ENCODE measurements at places on chromosomes 2 and 18.

DNA sequence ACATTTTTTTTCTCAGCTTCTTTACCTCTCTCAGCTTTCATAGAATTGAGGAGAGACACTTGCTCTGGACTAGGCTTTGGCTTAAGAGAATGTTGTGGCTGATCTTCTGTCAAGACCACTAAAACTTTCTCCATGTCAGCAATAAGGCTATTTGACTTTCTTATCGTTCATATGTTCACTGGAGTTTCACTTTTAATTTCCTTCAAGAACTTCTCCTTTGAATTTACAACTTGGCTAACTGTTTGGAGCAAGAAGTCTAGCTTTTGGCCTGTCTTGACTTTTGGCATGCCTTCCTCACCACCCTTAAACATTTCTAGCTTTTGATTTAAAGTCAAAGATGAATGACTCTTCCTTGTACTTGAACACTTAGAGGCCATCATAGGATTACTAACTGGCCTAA lies 104.4 kb upstream of the SLC39A10 start:
- no peak for DNase-seq

DNA sequence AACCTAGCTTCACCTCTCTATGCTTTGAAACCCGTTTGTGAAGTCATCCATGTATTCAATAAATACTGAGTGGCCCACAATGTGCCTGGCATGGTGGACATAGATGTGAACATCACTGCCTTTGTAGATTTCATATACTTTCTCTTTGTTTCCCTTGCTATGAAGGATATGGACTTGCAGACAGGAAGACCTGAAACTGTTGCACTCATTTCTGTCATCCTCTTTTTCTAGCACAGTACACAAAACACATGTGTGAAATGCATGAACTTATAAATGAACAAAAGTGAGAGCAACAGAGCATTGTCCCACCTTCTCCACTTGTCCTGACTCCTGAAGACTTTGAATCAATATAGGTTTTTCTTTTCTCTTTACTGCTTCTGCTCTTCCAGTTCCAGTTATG lies 249.4 kb upstream of the LINC00305 start:
- DNase-seq, result no peak

DNA sequence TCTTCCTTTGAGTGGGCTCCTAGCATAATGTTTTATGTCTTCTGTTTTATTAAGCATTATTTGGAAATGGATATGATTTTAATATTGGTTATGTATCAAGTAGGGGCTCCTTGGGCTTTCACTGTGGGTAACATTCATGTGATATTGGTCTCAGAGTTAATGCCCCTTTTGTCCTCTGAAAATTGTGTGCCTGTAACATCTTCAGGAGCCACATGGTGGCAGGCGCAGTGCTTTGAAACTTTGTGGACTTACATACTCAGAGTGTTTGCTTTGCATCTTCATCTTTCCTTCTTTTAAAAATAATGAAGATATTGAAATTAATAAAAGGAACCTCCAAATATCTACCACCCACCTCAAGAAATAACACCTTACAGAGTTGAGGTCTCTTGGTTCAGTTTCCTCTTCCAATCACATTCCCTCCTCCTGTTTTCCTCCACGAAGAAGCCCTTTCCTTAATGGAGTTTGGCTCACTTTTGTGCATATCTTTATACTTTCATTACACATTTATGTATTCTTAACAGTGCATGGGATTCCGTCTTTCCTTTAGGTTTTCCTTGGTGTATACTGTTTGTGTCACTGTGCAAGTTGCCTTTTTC lies 73.5 kb downstream of the LIMS1 start:
- no peak for DNase-seq

- no peak for DNase-seq
Observed at GRCh38 chr2:151946250-151946884, 118.1 kb upstream of the ARL5A start.

GRCh38 chr2:28751956-28752630 lies 463 bp downstream of the PPP1CB start:
- no peak for DNase-seq

DNA sequence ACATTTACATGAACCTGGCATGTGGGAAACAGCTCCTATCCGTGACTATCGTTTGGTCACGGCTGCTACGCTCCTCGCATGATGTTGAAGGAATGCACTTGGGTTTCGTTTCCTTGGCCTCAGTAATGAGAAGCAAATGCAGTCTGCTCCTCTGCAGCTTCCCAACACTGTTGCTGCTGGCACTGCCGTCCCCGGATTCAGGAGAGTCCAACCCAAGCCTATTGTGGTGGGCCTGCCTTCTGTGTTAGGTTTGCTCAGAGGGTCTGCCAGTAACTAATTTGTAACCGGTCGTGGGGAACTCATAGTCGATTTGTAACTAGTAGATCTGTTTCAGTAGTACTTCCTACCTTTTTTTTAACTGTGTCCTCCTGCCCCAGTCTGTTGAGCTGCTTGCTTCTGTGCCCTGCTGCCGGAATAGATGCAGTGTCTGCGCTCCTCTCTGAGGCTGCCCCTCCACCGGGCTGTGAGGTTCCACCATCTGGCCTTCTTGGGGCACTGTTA lies 58.4 kb downstream of the WDSUB1 start:
- DNase-seq, result no peak

GRCh38 chr18:43950062-43950461 lies 672.8 kb upstream of the SYT4 start:
- no peak for DNase-seq

DNA sequence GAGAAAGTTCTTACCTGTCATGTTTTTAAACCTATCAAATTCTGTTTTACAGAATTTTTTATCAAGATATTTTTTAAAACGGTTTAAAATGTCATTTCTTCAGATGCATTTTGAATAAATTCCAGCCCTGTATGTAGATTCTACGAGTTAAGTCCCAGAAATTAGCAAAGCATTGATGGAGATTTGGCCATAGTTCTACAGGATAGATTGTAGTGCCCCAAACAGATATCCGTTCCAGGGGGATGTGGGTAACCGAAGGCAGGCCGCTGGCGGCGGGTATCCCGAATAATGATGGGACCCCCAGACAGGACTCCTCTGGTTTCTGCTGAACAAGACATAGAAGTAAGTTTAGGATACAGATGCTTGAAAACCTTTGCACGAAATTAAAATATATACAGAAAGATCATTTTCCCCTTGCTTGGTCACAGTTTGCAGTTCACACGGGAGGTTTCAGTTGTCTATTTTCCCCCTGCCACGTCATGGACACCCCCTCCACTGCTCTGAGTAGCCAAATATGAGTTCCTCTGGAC lies 755 bp downstream of the NOL4 start:
- DNase-seq, result peak; percentile 16

- DNase-seq, result no peak
Observed at GRCh38 chr2:129252781-129253460, 726.5 kb upstream of the RAB6C start.

GRCh38 chr2:109447776-109448175 lies 166.0 kb downstream of the SEPTIN10 start:
- DNase-seq, result no peak

DNA sequence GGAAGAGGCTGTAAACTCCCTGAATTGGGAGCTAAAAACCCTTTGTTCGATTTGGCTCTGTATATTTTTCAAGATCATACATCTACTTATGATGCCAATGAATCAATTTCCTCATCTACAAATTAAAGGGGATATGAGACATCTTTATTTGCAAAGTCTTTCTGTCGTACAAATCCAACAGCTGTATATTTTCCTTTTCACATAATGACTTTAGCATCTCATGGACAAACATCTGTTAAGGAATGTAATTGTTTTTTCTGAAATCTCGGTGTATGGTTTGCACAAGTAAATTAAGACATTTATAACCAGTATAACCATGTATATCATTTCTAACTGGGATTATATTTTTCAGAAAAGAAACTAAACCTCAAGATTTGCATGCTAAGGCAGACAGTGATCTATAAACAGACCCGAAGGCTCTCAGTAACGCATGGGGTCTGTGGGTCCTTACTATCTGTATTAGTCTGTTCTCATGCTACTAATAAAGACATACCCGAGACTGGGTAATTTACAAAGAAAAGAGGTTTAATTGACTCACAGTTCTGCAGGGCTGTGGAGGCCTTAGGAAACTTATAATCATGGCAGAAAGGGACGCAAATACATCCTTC lies 130.8 kb downstream of the SLC8A1 start:
- DNase-seq, result no peak

- DNase-seq, result no peak
Observed at GRCh38 chr2:124261456-124261855, 236.4 kb downstream of the CNTNAP5 start.

DNA sequence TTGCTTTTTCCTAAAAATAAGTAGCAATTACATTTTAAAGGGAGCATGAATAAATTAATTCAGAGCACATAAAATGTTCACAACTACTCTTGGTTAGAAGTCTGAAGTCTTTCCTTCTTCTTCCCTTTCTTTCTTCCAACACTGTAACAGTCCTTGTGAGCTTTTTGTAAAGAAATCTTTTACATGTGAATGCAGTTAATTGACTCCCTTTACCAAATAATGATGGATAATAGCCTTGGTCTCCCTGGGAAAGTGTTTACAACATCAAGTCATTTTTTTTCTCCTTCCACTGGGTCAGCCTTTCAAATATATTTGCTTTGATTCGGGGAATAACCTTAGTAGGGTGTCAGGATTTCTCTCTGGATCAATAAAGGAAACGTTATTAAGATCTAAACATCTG lies 39.1 kb downstream of the CALCRL start:
- no peak for DNase-seq

- no peak for DNase-seq
Observed at GRCh38 chr18:10343778-10344177, 110.7 kb upstream of the APCDD1 start.

DNA sequence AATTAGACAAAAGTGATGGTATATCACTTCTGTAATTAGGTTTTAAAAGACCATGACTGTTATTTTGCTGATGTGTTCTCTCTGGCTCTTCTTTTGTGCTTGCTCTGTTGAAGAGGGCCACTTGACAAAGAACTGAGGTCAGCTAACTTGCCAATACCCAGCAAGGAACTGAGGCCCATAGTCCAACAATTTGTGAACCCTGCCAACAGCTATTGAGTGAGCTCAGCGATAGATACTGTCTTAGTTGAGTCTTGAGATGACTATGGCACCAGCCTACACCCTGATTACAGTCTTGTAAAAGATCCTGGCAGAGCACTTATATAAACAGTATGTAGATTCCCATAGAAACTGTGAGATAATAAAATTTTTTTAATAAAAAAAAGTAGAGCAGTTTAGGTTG lies 103.0 kb downstream of the BMPR2 start:
- DNase-seq, result no peak

- DNase-seq, result no peak
Observed at GRCh38 chr2:241964133-241964532, 94.6 kb downstream of the RTP5 start.

DNA sequence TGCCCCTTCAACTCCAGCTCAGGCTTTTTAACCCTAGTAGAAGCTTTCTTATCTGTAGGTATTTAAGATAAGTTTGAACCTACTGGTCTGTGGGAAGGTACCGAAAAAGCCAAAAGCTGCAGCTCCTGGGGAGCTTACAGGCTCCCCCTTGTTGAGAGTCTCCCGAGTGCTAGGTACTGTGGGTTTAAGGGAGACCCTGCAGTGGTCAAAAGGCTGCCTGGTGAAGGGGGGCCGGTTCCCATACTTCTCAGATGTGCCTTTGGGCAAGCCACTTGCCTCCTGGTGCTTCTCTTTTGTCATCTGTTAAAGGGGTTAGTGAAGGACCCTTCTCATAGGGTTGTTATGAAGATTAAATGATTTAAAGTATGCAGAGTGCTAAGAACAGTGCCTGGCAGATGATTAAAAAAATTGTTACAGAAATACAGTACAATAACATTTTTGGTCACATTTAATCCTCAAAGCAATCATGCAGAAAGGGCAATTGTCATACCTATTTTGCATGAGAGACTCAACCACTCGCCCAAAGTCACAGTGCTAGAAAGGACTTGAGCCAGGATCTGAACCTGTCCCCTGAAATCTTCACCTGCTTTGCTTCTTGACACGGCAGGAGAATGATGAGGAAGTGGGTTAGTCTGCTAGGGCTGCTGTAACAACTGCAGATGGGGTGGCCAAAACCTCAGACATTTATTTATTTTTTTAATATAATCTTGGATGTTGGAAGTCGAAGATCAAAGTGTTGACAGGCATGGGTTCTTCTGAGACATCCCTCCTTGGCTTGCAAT lies 62.5 kb downstream of the NEDD4L start:
- DNase-seq, result no peak

DNA sequence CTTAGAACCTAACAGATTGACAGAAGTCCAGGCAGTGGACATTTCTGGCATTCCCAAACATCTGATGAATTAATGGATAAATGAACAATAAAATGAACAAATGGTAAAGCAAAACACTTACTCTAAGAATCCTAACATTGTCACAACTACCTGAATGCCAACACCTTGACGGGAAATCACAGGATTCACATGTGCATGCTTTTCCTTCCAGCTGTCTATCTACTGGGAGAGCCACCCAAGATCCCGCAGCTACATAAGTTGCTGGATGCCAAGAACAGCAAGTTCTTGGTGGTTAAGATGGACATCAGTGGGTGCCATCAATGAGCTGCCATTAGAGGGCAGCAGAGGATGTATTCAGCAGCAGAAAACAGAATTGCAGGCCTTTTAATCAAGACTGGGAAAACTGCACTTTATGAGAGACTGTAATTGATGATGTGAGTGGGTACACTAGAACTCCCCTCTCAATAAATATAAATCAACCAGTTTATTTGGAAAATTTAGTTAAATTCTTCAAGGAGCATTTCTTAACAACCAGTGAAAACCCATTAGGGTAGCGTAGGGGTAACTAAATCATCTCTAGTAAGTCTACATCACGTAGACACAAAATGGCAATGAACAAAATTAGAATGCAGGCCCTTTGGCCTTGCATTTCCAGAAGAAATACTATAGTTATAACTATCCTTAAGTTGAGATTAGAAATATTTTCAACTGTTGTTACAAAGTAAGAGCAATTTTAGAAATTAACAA lies 45.6 kb downstream of the SESTD1 start:
- DNase-seq, result peak; percentile 23

DNA sequence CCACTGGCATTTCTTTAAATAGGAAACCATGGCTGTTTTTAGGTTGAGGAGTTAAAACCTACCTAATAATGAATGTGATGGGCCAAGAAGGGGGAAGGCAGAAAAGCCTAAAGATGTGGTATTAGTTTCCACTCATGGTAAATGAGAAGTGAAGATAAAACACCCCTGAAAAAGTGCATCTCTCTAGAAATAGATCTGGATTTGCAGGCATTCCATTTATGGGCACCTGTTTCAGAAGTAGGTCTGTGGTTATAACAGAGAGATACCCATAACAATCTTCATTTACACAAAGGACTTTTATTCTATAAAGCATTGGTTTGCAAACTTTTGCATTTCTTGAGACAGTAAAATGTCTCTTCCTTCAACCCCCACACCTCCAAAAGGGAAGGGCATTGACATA lies 62.1 kb downstream of the PRKCE start:
- no peak for DNase-seq

- DNase-seq, result peak; percentile 58
Observed at GRCh38 chr2:149399934-149400615, 69.7 kb downstream of the LYPD6 start.

DNA sequence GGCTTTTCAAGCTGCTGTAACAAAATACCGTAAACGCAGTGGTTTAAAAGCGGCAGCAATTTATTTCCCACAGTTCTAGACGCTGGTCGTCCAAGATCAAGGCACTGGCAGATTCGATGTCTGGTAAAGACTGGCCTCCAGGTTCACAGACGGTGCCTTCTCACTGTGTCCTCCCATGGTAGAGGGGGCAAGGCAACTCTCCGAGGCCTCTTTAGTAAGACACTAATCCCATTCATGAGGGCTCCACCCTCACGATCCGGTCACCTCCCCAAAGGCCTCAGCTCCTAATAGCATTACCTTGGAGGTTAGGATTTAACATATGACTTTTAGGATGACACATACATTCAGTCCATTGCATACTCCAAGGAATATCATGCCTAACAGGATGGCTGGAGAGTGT lies 117.2 kb downstream of the SH3RF3 start:
- no peak for DNase-seq
